ENCODE measurements at places on chromosomes 4 and X. TPM values are rescaled to one million over a fixed set of nuclear protein-coding genes. Genes with fewer than 3 reads are reported as not detected.

DNA sequence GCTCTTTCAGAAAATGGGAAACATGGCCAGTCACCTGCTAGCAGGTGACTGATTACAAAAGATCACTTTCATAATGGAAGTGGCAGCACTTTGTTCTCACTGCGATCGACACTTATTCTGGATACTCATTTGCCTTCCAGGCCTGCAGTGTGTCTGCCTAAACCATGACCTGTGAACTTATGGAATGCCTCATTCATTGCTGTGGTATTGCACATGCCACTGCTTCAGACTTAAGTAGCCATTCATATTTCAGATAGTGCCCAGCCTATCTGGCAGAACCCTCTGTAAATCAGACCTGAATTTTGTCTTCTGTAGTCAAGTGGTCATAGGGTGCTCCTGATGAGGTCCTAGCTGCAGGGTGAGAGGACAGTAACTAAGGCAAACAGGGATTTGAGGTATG, 23.3 kb upstream of the MGST2 start:
- H3K4me3 ChIP-seq = no peak overlapping the region
- H3K27ac ChIP-seq = no peak overlapping the region
- no peaks in the 10 kb centered on the region for H3K27me3 ChIP-seq
- H3K36me3 ChIP-seq = no peaks in the 10 kb centered on the region
- no peak for DNase-seq

HMX1 gene
- not detected for total RNA-seq

DNA sequence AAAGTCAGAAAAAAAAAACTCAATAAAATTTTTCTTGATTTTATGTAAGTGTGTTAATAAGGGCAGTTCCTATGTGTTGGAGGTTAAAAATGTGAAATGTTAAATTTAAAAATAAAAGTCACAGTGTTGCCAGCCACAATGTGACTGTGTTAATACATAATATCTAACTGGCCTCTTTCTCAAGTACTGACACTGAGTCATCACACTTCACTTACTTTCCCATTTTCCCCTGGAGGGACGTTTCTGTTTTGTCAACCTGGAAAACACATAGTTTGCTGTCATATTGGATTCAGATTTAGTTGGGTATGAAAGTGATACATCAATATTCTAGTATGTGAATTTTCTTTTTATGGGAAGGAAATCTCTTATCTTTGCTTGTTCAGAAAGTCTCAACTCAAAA, 46.4 kb downstream of the ARHGEF38 start:
- H3K27me3 ChIP-seq = peaks cover 4% of the 10 kb centered on the region
- H3K36me3 ChIP-seq = no peaks in the 10 kb centered on the region
- no peak overlapping the region for H3K4me3 ChIP-seq
- no peaks in the 10 kb centered on the region for H3K4me1 ChIP-seq
- no peak for DNase-seq
- no peak overlapping the region for H3K27ac ChIP-seq

- no peak overlapping the region for H3K4me3 ChIP-seq
- DNase-seq = no peak
- no peaks in the 10 kb centered on the region for H3K36me3 ChIP-seq
- no peaks in the 10 kb centered on the region for H3K27me3 ChIP-seq
- H3K27ac ChIP-seq = no peak overlapping the region
- no peaks in the 10 kb centered on the region for H3K4me1 ChIP-seq
Measured at GRCh38 chrX:149124526-149125108, 380.5 kb downstream of the IDS start.

PAK3 gene
- 3.7 TPM for total RNA-seq

DNA sequence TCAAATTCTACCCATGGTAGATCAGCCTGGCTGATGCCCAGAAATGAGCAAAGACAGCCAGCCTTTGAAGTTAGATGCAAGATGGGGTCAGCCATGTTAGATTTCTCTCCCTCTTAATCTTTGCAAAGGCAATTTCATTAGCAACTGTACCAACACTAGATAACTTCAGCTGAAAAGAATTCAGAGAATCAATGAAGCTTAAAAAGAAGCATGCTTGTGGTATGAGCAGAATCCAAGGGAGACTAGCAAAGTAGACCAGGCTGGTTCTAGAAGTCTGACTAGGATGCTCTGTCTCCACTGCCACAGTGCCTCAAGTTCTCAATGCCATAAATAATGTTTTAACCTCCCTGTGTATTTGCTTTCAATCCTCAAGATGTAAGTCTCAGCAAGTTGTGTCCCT, 247.3 kb downstream of the SLC7A11 start:
- no peaks in the 10 kb centered on the region for H3K36me3 ChIP-seq
- H3K4me1 ChIP-seq = no peaks in the 10 kb centered on the region
- H3K27me3 ChIP-seq = no peaks in the 10 kb centered on the region

ADGRA3 gene
- total RNA-seq = 2.1 TPM

GRCh38 chrX:120517936-120518335, 42.8 kb downstream of the CUL4B start:
- no peak overlapping the region for H3K4me3 ChIP-seq
- no peak overlapping the region for H3K27ac ChIP-seq
- no peaks in the 10 kb centered on the region for H3K4me1 ChIP-seq
- H3K27me3 ChIP-seq = no peaks in the 10 kb centered on the region
- H3K36me3 ChIP-seq = no peaks in the 10 kb centered on the region

DNA sequence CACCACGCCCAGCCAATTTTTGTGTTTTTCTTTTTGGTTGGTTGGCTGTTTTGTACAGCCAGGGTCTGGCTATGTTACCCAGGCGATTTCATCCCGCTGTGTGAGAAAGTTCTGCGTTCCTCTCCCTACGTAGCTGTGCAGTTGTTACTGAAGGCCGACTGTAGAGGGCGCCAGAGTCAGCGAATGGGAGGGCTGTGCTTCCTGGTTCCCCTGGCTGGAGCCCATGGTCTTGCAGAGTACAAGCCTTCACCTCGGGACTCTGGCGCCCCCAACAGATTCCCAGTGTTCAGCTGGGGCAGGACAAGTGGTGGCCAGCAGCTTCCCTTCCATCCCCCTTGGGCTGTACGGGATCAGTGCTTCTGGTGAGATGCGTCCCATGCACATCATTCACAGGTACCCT, 5.6 kb upstream of the CT45A1 start:
- DNase-seq = no peak
- H3K27me3 ChIP-seq = no peaks in the 10 kb centered on the region
- H3K27ac ChIP-seq = no peak overlapping the region
- H3K4me1 ChIP-seq = no peaks in the 10 kb centered on the region
- no peaks in the 10 kb centered on the region for H3K36me3 ChIP-seq
- no peak overlapping the region for H3K4me3 ChIP-seq

DNA sequence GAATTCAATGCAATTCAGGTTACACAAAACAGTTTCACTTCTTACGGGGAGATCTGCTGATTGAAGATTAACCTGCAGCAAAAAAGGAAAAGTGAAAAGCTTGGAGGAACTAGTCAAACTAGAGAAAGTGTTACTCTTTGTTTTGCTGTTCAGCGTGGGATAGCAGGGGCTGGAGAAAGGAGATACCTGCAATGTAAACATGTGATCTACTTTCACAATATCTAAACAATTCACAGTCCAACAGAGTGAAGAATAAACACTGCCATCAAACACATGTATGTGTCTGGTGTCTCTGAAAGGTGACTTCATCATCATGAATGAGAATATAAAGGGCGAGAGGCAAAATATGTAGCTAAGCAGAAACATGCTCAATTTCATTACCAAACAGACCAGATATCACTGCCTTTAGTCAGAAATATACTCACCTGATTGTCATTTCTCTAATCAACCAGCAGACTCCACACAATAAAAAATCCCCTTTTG, 26.4 kb downstream of the NIPAL1 start:
- no peak overlapping the region for H3K27ac ChIP-seq
- no peak overlapping the region for H3K4me3 ChIP-seq
- peaks cover 20% of the 10 kb centered on the region for H3K27me3 ChIP-seq
- no peaks in the 10 kb centered on the region for H3K36me3 ChIP-seq

- no peak overlapping the region for H3K4me3 ChIP-seq
- H3K27me3 ChIP-seq = no peaks in the 10 kb centered on the region
- H3K27ac ChIP-seq = no peak overlapping the region
- no peak for DNase-seq
- H3K36me3 ChIP-seq = peaks cover 33% of the 10 kb centered on the region
Measured at GRCh38 chr4:16196482-16197393, 29.5 kb downstream of the TAPT1 start.

MAGEA10 gene
- not detected for total RNA-seq

SLC7A11 gene
- total RNA-seq = 0.07 TPM

DNA sequence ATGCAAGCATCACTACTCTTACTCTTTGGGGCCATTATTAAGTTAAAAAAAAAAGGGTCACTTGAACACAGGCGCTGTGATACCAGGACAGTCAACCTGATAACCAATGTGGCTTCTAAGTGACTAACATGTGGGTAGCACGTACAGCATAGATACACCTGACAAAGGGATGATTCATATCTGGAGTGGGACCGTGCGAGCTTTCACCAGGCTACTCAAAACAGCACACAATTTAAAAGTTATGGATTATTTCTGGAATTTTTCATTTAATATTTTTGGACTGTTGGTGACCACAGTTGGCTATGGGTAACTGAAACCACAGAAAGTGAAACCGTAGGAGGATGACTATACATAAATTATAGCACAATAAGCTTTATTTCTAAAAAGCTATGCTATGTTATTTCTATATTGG, 113.8 kb upstream of the STIM2 start:
- peaks cover 18% of the 10 kb centered on the region for H3K36me3 ChIP-seq
- no peak for DNase-seq
- H3K4me1 ChIP-seq = peaks cover 4% of the 10 kb centered on the region

- no peak overlapping the region for H3K4me3 ChIP-seq
- peak; percentile 16 for DNase-seq
- H3K36me3 ChIP-seq = no peaks in the 10 kb centered on the region
- H3K27me3 ChIP-seq = no peaks in the 10 kb centered on the region
- H3K4me1 ChIP-seq = no peaks in the 10 kb centered on the region
Measured at GRCh38 chrX:22060415-22061280, 28.5 kb downstream of the PHEX start.

MAGEC3 gene
- not detected for total RNA-seq

- no peaks in the 10 kb centered on the region for H3K27me3 ChIP-seq
- no peak overlapping the region for H3K4me3 ChIP-seq
- no peak overlapping the region for H3K27ac ChIP-seq
- no peak for DNase-seq
Measured at GRCh38 chr4:153451911-153452657, 14.1 kb upstream of the TMEM131L start.

GC gene
- total RNA-seq = not detected

BTC gene
- total RNA-seq = not detected
